ENCODE measurements at places on chromosomes 5 and 9.

DNA sequence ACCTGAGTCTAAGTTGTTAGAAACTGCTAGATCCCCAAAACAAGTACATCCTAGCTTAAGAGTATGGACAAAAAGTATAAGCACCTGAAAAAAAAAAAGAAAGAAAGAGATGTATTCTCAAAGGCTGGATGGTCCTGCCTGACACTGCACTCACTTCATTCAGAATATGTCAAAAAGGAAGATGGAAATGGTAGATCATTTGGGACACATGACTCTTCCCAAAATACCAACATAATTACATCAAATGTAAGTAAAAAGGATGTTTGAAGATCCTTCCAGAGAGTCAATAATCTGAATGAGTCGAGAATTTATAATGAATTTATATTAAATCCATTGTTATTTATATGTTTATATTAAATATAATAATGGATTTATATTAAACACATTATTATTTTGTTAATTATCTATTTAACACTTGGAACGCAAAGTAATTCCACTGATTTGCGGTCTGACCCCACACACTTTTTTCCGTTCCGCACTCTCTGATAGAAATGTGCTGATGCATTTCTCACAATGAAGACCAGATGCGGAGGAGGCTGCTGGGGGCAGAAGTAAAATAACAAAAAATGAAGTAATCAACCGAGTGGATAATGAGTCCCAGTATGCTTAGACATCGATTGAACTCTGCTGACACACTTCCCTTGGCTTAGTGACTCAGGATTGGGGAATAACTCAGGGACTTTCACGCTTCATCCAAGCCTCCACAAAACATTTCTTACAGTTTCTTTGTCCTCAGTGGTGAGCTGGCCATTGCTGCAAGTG lies 201.2 kb downstream of the ADAMTS12 start:
- DNase-seq: no peak

- no peak for DNase-seq
Measured at GRCh38 chr5:171606414-171607024, 179.1 kb upstream of the SMIM23 start.

DNA sequence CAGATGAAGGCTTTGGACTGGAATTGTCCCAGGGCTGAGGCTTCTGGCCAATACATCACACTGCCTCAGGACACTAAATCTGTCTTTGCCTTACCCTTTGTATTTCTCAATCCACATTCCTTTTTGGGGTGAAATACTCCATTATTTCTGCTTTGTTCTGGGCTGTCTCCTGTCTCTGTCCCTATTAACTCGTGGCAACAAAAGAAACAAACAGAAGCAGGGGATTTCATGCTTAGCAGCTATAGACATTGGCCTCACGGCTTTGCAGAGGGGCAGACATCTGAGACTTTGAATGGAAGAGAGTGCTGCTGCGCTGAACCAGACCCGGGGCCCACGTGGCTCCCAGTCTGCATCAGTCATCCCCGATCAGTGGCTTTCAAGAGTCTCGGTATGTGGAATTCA lies 129.7 kb downstream of the ARL15 start:
- no peak for DNase-seq

- no peak for DNase-seq
Measured at GRCh38 chr9:104915753-104916152, 12.2 kb downstream of the ABCA1 start.

DNA sequence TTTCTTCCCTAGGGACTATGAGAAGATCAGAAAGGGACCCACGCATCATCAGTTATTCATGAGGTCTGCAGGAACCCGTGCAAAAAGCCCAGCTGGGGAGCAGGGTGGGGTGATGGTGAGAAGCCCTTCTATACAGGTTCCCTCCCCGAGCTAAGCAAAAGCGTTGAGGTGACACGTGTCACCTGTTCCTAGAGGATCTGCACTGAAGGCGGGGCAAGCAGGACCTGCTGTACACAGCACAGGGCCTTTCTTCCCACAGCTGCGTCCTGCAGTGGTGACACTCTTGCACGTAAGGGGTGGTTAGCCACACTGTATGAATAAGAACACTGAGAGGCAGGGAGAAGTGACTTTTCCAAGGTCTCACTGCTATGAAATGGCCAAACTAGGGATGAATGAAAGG lies 37.2 kb upstream of the SH3PXD2B start:
- no peak for DNase-seq

DNA sequence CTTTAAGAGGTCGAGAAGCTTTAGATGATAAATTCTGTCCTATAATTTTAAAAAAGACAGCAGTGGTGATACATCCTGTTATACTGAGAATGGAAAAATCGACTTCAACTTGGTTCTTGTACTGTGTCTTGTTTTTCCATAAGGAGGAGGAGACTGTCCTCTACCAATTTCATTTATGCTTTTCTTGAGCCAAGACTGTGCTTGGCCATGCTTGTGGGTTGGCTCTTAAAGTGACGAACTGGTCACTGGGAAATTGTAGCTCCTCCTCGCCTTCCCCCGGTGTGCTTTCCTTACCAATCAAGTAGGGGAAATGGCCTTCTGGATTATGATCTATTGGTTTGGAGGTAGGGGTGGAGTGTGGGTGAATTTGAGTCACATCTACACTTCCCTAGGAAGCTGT lies 67.1 kb upstream of the HSPB3 start:
- no peak for DNase-seq

DNA sequence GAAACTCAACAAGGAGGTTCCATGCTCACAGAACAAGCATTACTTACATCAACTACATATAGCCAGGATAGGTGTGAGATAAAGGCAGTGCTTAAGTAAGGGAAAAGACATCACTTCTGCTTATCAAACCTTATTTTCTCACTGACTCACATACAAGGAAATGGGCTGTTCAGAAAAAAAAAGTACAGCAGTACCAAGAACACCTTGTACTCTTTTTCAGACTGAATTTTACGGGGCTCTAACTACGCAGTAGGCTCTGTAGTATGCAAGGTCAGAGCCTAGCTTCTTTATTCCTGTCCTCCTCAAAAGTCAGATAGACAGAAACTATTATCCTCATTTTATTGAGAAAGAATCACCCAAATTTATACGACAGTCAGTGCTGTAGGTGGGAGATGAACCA lies 5.8 kb downstream of the PSMB7 start:
- no peak for DNase-seq

DNA sequence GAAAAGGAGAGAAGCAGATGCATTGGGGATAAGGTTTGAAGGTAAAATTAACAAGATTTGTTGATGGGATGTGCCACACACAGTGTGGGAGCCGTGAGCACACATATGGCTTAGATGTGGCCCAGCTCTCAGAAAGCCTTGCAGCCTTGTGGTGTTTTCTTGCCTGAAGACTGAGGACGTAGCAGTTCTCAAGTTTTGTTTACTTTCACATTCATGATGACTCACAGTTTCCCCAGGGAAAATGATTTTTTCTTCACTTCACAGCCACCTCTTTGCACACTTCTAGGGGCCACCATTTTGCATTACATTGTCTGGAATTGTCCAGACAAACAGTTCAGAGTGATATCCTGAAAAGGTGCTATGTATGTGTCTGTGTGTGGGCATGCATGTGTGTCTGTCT lies 126.2 kb downstream of the BASP1 start:
- no peak for DNase-seq

DNA sequence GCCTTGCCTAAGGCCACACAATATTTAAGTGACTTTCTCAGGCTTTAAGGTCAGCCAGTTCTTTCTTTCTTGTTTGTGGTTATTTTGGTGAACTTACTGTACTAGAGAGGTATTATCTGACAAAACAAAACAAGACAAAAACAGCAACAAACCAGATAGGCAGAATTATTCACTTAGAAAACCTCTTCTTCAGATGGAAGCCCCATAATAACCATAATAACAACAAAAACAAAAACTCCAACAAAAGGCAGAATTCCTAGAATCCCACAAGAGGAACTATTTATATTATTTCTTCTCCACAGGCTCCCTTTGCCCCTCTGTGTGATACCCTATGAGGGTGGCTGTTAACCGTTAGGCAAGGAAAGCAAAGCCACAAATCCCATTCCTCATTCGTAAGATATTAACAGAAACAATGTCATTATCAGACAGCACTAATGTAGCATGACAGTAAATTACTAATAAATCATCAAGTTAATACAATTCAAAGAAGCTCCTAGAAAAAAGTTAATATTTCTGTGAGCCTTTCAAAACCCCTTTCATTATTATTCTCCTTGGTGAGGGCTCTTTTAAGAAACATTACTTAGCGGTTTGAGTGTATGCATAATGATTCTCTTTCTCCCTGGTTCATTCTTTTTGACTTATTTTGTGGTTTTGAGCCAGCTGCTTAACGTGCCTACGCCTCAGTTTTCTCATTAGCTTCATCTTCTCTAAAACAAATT lies 274.9 kb downstream of the EFNA5 start:
- no peak for DNase-seq

DNA sequence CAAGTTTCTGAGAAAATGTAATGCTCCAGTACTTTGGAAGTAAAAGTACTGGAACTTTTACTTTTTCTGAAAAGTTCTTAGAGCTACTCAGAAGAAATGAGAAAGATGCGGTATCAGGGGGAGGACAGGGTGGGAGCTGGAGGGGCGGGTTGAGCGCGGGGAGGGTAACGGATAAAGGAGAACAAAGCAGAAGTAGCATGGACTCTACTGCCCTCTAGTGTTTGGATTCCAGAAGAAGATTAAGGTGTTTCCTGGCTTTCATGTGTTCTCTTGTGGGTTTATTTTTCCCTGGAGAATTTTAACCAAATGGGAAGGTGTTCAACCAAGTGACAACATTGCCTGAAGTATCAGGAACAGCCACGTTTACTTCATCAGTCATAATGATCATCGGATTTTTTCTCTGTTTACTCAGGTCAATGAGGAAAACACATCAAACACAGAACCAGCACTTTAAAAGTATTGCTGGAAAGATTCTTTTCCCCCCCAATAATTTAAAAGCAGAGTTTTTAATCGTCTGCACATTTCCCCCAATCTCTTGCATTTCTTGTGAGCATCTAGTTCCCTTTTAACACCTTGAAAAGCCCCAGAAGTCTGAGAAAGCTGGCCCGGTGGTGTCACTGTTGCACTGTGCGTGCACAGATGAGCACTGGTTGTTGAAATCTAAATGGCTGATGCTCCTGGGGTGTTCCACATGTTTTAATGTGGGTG lies 190.6 kb downstream of the MPDZ start:
- DNase-seq: peak; percentile 11

GRCh38 chr5:169695919-169696490 lies 58.9 kb downstream of the DOCK2 start:
- DNase-seq: no peak

- DNase-seq: no peak
Measured at GRCh38 chr9:96574931-96575351, 44.7 kb downstream of the CDC14B start.

DNA sequence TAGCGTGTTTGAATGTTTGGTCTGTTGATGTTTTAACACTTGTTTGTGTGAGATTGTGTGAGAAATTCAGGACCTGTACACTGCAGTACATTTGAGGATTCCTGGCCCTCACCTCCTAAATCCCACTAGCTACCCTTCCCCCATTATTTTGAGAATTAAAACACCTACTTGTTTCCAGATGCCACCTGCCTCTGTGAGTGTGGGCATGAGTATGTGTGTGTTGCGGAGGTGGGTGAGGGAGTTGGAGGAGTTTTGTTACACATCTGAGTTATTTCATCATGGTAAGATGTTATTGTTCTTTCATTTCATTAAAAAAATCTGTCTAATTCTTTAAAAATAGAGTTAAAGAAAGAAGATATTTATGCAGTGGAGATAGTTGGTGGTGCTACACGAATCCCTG lies 36.3 kb downstream of the HSPA4 start:
- no peak for DNase-seq

DNA sequence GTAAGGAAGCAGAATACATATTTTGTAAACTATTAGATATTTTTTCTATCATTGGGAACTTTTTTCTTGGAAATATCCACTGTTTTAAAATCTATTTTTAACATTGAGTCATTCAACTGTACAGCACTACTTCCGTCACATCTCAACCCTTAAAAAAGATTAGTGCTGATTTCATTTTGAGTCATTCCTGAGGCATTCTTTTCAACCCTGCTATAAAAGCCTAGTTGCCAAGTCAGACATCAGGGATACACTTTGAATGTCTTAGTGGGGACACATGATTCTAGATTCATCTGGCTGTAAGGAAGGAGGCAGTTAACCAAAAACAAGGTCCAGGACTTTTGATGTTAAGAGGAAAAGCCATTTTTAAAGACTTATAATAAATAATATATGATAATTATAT lies 160.9 kb downstream of the GIN1 start:
- DNase-seq: no peak

DNA sequence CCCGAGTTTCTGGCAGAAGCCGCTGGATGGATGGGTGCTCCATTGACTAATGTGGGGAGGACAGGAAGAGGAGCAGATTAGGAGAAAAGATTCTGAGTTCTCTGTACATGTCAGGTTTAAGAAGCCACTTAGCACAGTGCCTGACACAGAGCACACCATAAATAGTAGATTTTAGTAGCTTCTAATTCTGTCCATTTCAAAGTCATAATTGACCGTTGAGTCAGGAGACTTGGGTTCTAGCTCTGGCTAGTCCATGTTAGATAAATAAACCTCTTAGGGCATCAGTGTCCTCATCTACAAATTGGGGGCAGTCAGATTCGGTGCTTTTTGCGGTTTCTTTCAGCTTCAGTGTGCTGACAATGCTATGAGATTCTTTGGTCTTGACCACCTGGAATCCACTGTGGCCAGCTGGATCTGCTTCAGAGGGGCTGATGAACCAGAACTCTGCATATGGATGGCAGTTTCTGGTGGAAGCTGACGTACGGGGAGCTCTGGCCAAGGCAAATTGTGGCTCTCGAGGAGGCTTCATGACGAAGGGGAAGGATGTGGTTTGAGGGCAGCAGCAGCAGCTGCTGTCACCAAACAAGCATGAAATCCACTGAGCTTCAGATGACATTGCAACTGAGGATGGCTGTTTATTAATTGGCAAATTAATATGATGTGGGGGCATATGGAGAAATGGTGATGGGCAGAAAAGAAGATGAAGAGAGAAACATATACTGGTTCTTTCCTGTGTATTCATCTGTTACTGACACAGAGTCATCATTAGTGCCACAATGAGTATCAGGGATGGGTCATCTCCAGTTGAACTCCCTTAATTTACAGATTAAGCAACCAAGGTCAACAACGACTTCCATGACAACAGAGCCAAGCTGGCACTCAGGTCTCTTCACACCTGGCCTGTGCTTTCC lies 134.4 kb downstream of the AOPEP start:
- DNase-seq: peak; percentile 74

- no peak for DNase-seq
Measured at GRCh38 chr9:22683700-22684075, 237.1 kb downstream of the DMRTA1 start.

GRCh38 chr9:109121232-109121796 lies 1.6 kb upstream of the TMEM245 start:
- no peak for DNase-seq

- DNase-seq: no peak
Measured at GRCh38 chr9:137493364-137494103, 34.4 kb upstream of the NSMF start.

GRCh38 chr5:90248640-90249039 lies 160.9 kb downstream of the CETN3 start:
- no peak for DNase-seq
